CD4-positive, alpha-beta T cell treated with Interleukin-6 at 100 ng/mL for 8 hours (primary cell): ENCODE measurements at places on chromosomes 4 and X.

DNA sequence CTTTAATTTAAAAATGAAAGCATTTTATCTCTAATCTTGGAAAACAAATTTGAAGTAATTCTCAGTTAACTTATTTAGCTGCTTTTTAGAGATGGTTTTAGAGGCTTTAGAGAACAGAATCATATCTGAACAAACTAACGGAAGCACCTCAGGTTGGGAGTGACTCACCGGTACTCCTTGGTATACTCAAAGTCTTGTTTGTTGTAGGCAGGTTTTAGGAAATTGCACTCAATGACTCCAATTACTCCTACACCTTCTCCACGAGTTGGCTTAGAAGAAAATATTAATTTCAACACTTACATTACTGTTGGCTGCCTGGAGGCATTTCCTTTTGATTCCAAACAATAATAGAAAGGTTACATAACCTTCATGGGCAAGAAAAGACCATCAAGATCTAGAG, 23.6 kb downstream of the MORC4 start:
- DNase-seq, result no peak

GRCh38 chr4:138010639-138011038, 231.5 kb downstream of the SLC7A11 start:
- DNase-seq, result no peak

DNA sequence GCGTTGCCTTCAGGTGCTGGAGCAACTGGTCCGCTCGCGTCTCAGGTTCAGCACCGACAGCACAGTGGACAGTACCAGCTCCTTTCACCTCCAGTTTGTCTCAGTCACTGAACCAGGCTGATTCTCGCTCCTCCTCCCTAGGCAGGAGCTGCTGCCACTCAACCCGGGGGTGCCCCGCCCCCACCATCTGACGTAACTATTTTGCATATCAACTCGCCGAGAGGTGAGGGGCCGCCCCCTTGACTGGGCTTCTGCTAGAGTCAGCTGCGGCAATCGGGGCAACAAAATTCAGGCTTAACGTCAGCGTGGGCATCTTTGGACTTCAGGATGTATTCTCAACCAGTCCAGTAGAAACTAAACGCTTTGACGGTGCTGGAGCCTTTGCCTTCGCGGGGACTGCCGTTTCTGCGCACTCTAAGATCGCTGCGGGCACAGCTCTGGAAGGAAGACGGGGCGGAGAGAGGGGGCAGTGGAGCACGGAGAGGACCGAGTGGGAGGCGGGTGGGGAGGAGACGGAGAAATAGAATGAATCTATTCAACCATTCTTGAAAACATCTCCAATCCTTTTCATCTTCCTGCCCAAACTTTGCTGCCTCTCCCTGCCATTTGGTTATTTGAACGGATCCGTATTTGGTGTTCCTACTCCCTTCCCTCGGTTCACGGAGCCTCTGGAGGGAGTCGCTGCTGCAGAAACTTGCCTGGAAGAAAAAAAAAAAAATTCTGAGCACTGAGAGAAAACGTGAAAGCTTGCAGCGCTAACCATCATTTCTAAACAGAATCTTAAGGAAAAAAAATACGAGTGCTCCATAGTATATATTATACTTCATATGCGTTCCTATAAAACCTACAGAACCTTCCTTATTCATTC, at the start of gene FSTL5:
Gene FSTL5, minus strand, starts transcription at position 109 of the 868 bp plus-strand sequence. CDS start 52,604 bp downstream, outside the sequence.
- no peak for DNase-seq

DNA sequence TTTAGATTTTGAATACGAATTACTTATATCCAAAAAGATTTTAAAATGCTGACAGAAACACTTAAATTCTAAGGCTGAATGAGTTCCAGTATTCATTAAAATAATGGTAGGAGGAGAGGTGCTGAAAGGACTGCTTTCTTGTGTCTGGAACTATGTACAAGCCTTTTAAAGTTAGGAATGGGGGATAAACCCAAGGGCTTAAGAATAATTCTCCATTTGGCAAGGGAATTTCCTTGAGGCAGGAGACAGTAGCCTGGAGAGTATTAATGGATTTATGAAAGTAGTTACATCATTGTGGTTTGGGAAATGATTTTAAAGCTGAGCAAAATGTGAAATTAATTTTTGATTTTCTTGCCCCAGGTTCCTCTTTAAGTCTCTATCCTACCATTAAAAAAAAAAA, 266.5 kb upstream of the KCNIP4 start:
- DNase-seq, result no peak

DNA sequence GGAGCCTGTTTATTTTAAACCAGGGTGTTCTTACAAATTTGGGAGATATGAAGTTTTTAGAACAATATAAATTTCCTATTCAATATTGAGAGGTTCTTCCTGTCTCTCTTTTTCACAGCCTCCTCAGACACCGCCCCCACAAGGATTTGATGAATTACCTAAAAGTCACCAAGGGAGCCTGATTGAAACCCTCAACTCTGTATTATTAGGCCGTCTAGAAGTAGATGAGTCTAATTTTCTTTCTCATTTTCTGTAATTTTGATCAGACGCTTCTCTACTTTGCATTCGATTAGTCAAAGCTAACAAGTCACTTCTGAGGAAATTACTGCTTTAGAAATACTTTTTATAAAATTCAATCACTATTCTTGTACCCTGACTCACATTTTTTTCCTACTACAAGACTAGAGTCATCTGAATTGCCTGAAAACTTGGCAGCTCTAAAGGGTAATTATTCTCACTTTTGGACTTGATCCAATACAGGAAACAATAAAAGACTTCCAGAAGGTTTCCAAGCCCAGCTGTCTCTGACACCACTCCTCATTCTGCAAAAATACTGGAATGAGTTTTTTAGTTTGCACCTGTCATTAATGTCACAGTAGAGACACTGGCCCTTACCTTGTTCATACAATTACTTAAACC, 111.2 kb downstream of the ELOVL6 start:
- DNase-seq, result no peak

GRCh38 chr4:23945451-23946017, 55.7 kb upstream of the PPARGC1A start:
- DNase-seq, result no peak

GRCh38 chr4:180219080-180219479, 2024.1 kb upstream of the TENM3 start:
- no peak for DNase-seq

- DNase-seq, result no peak
Measured at GRCh38 chr4:24197955-24198354, 308.1 kb upstream of the PPARGC1A start.

DNA sequence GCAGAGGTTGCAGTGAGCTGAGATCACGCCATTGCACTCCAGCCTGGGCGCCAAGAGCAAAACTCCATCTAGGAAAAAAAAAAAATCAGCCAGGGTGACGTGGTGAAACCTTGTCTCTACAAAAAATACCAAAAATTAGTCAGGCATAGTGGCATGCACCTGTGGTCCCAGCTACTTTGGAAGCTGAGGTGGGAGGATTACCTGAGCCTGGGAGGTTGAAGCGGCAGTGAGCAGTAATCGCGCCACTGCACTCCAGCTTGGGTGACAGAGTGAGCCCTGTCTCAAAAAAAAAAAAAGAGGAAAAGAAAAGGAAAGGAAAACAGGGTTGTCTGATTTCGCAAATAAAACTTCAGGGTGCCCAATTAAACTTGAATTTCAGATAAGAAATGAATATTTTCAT, 106.1 kb downstream of the RBM47 start:
- no peak for DNase-seq

GRCh38 chr4:95540227-95540626, 8.5 kb downstream of the UNC5C start:
- DNase-seq, result no peak

DNA sequence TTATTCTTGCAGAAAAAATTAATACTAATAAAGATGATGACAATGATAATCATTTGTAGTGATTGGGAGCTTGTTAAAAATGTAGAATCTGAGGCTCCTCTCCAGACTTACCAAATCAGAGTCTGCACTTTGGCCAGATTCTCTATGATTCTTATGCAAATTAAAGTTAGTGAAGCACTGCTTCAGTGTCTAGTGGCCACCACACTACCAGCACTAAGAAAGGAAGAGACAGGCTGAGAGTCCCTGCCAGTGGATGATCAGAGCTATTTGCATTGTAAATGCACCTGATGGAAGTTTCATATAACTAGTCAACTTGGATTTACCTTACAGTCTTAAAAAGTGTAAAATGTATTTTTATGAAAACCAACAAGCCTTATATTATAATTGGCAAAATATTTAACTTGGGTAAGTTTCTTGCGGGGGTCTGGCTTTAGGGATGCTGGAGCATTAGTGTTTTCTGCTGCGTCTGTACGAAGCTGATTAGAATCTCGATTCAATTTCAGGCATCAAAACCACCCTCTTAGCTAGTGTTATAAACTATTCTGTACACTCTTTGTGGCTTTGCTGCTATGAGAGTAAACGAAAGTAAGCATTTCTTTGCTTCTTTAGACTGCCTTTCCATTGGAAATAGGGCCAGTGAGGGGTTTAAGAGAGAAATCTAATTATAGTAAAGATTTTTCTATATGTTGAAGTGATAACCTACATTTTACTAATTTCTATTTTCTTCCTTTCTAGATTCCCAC, 114.1 kb downstream of the TLL1 start:
- no peak for DNase-seq

- DNase-seq, result no peak
Measured at GRCh38 chrX:117215683-117216082, 752.9 kb upstream of the CT83 start.

DNA sequence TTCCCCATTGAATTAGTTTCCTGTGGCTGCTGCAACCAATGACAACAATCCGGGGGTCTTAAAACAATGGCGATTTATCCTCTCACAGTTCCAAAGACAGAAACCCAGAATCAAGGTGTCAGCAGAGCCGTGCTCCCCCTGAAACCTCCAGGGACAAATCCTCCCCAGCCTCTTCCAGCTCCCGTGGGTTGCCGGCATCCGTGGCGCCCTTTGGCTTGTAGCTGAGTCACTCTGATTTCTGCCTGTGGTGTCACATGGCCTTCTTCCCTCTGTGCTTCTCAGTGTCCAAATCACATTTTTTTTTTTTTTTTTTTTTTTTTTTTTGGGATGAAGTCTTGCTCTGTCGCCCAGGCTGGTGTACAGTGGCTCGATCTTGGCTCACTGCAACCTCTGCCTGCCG, 64.5 kb upstream of the STX18 start:
- DNase-seq, result no peak

DNA sequence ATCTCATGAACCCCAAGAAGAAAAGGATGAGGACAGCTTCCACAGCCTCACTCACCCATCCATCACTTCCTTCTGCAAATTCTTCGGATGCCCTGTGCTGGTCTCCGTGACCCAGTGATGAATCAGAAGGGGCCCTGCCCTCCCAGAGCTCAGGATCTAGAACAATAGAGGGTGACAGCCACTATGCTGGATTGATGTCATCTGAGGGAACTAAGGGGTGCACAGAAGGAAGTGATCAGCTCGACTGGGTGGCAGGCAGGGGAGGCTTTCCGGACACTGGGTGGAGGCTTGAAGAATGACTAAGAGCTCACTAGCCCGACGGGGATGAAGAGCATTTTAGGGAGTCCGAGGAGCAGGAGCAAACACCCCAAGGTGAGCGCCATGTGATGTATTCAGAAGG, 1.4 kb upstream of the ZNF185 start:
- DNase-seq, result no peak
